ENCODE measurements at places on chromosomes 16 and 17.
A peak's percentile ranks its signal among the peaks of the same experiment; 100 is the strongest.

- DNase-seq, result no peak
Observed at GRCh38 chr16:89103781-89104180, 10.1 kb downstream of the ACSF3 start.

DNA sequence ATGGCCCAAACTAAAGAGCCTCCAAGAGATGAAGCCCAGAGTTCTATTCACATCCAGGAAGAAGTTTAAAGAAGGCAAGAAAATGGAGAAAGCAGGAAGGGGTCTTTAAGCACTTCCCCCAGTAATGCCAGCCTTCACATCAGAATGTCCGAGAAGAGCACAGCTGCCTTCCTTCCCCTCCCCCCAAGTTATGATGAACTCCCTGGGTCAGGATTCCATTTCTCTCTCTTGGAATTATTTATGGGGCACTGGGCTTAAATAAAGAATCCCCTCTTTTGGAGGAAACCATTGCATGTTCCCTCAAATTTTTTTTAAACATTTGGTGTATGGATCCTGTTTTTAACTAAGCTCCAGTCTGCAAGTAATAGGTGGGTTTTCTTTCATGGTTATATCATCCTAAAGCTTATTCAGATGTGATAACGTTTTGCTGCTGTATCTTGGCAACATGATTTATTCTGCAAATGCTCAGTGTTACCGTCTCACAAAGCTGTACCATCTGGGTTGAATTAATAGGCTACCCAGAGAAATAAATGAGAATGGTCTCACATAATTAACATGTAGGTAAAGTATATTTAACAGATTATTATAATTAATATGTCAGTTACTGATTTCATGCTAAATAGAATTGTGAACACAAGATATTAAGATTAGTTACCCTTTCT, 160.9 kb upstream of the TOX3 start:
- DNase-seq, result no peak

- DNase-seq, result no peak
Observed at GRCh38 chr17:28390141-28390540, 15.9 kb downstream of the SLC46A1 start.

DNA sequence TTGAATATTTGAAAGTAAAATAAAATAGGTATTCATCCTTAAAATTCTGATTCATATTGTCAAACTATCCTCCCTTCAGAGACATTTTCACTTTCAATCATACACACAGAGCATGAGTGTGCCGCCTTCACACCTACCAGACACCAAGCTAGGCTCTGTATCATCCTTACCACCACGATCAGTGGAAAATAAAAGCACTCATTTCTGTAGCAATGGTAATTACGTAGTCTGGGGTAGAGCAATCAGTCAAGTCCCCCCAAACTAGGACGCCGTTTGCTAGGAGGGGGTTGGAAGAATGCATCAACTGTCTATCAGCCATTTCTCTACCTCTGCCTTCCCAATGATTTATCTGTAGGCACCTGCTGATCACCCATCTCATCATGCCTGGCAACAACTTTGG, 84.6 kb upstream of the GRIN2A start:
- DNase-seq, result no peak

GRCh38 chr16:82924075-82924854, 297.5 kb downstream of the CDH13 start:
- no peak for DNase-seq

GRCh38 chr16:19524616-19525384, 1.1 kb downstream of the CCP110 start:
- DNase-seq, result no peak

GRCh38 chr17:39623356-39623950, 3.3 kb upstream of the PPP1R1B start:
- DNase-seq, result peak; percentile 84

GRCh38 chr17:78082988-78083387, 45.6 kb downstream of the TMC6 start:
- no peak for DNase-seq

DNA sequence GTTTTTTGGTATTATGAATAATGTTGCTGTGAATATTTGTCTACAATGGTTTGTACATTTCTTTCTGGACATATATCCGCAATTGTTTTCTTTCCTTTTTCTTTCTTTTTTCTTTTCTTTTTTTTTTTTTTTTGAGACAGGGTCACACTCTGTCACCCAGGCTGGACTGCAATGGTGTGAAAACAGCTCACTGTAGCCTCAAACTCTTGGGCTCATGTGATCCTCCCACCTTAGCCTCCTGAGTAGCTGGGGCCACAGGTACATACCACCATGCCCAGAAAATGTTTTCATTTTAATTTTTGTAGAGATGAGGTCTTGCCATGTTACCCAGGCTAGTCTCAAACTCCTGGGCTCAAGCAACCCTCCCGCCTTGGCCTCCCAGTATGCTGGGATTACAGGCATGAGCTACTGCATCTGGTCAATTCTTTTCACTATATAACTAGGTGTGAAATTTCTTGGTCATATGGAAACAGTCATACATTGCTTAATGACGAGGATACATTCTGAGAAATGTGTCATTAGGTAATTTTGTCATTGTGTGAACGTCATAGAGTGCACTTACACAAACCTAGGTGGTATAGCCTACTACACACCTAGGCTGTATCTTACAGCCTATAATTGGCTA, 15.2 kb downstream of the IL21R start:
- no peak for DNase-seq
